ENCODE measurements at places on chromosomes 7 and 10. TPM values are rescaled to one million over a fixed set of nuclear protein-coding genes. Genes with fewer than 3 reads are reported as not detected.

DLD gene
- 99.2 TPM for total RNA-seq

GDF2 gene
- total RNA-seq, result not detected

CYP2C19 gene
- not detected for total RNA-seq

ALOX5 gene
- 0.13 TPM for total RNA-seq

ASZ1 gene
- not detected for total RNA-seq

MACC1 gene
- total RNA-seq, result not detected

GPR37 gene
- 0.62 TPM for total RNA-seq

TAS2R4 gene
- total RNA-seq, result 0.33 TPM

FAM20C gene
- 37.6 TPM for total RNA-seq
